ENCODE measurements at places on chromosomes 3 and 15. TPM values are rescaled to one million over a fixed set of nuclear protein-coding genes. Genes with fewer than 3 reads are reported as not detected.

- H3K4me3 ChIP-seq = no peak overlapping the region
- no peaks in the 10 kb centered on the region for H3K27me3 ChIP-seq
- peaks cover 3% of the 10 kb centered on the region for H3K4me1 ChIP-seq
- no peak overlapping the region for H3K27ac ChIP-seq
Measured at GRCh38 chr15:78929536-78930264, 15.1 kb downstream of the CTSH start.

The PLA2G4E gene
- total RNA-seq = 1.5 TPM

The GORASP1 gene
- total RNA-seq = 86.9 TPM

DNA sequence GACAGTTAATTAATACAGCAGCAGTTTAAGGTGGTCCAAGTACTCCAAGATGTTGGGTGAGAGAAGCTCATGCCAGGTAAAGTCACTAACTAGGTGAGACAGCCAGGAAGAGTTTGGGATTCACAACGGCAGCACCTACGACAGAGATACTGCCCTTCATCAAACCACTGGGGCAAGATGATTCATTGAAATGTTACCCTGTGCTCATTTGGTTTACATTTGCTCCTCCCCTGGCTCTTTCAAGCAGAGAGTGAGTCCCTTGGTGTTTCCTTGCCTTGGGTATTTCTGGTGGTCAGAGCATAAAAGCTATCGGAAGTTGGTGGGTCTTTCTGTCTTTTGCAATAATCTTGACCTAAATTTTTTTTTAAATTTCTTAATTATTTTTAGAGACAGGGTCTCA, 19.9 kb upstream of the PDE8A start:
- no peaks in the 10 kb centered on the region for H3K27me3 ChIP-seq
- DNase-seq = no peak
- no peaks in the 10 kb centered on the region for H3K36me3 ChIP-seq
- no peaks in the 10 kb centered on the region for H3K4me1 ChIP-seq
- H3K4me3 ChIP-seq = no peak overlapping the region

The SNTN gene
- not detected for total RNA-seq

The CDHR4 gene
- total RNA-seq = not detected

The CLDN16 gene
- 0.14 TPM for total RNA-seq

GRCh38 chr3:42130329-42131070, 39.3 kb downstream of the TRAK1 start:
- H3K4me3 ChIP-seq = no peak overlapping the region
- no peak overlapping the region for H3K27ac ChIP-seq
